ENCODE measurements at places on chromosomes 2 and 18. TPM values are rescaled to one million over a fixed set of nuclear protein-coding genes. Genes with fewer than 3 reads are reported as not detected.

The EVX2 gene
- 0.76 TPM for total RNA-seq

The ANXA4 gene
- 3.1 TPM for total RNA-seq

The ZBTB7C gene
- total RNA-seq: 10.6 TPM

- no peak for DNase-seq
Measured at GRCh38 chr2:27720004-27720551, 51.4 kb upstream of the MRPL33 start.

- DNase-seq: no peak
Measured at GRCh38 chr18:12904012-12904516, 20.0 kb upstream of the PTPN2 start.

DNA sequence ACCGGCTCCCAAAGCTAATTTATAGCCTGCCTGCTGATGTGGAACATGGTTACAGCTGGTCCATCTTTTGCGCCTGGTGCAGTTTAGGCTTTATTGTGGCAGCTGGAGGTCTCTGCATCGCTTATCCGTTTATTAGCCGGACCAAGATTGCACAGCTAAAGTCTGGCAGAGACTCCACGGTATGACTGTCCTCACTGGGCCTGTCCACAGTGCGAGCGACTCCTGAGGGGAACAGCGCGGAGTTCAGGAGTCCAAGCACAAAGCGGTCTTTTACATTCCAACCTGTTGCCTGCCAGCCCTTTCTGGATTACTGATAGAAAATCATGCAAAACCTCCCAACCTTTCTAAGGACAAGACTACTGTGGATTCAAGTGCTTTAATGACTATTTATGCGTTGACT, 51.4 kb downstream of the TMEM178A start:
- no peak for DNase-seq

- no peak for DNase-seq
Measured at GRCh38 chr2:220433131-220433530, 805.7 kb downstream of the SLC4A3 start.

DNA sequence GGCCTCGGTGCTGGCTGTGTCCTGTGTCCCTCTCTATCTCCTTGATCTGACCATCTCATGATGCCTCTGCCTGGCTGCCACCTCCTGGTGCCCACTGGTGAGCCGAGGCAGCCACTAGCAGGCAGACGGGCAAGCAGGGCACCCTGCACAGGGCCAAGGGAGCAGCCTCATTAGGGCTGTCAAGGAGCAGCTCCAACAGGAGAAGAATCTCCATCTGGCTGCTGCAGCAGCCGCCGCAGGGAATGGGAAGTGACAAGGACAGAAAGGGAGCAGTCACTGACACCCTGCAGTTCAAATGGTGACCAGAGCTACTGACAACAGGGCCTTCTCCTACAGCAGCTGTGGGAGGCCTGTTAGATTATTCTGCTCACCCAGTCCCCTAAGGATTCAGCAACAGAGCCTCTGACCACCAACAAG, 32.6 kb downstream of the ALPK2 start:
- DNase-seq: no peak

DNA sequence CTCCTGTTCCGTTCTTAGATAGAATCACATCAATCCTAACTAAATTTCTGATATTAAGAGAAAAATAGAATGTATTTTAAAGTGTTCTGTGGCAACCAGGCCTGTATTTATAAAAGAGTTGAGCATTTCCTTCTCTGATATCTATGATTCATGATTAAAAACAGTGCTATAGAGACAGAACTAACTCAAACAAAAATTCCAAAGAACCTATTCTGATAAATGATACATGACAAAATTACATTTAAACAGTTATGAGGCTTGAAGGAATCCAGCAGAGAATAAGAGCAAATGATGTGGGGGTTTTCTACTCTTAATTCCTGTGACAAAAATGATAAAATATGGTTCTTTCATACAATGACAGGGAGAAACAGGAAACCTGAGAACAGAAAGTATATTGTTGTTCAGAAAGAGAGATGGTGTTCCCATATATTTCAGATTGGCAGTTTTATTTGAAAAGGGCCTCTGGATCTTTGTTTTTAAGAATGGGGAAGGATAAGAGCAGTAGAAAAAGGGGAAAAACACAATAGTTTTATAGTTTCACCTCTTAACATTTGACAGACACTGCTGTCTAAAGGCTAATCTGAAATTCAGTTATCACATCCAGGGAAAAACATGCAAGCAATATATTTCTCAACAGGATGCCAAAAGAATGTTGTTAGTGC, 944.3 kb downstream of the LRP1B start:
- no peak for DNase-seq

DNA sequence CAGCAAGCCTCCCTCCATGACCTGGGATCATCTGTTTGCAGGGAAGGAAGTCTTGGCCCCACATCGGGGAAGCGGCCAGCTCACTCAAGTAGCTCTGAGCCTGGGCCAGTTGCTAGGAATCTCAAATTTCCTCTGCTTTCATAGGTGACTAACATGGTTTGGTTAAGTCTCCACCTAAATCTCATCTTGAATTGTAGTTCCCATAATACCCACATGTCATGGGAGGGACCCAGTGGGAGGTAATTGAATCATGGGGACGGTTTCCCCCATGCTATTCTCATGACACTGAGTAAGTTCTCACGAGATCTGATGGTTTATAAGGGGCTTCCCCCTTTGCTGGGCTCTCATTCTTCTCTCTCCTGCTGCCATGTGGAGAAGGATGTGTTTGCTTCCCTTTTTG, 75.2 kb downstream of the LBH start:
- DNase-seq: no peak

- DNase-seq: no peak
Measured at GRCh38 chr18:57804557-57804956, 1.4 kb upstream of the ATP8B1 start.

DNA sequence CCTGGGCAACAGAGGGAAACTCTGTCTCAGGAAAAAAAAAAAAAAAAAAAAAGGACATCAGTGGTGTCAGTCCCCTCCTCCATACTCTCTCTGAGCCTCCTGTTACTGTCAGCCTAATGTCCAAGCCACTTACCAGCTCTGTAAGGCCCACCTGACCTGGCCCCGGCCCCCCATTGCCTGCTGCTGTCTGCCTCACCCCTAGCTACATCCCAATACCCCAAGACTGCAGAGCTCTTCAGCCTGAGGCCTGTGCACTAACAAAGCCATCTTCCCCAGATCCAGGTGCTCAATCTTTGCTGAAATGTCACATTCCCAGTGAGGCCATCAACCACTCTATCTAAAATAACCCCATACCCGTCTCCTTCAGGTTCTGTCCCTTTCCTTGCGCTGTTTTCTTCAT, 5.7 kb downstream of the ARMC9 start:
- DNase-seq: no peak

DNA sequence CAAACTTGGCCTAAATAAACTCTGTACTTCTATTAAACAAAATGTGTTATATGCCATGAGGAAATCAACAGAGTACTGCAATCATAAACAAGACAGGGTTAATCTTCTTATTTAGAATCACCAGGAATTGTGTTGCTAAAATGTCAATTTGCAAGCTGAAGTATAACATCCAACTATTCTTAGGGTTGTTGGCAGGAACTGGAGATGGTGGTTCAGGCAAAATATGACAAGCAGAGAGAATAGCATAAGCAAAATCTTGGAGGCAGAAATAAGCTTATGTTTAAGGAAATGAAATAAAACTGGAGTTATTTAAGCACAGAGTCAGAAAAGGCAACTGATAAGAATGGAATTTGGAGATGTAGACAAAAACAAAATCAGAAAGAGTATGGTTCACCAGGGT, 463.8 kb upstream of the SLC8A1 start:
- no peak for DNase-seq

DNA sequence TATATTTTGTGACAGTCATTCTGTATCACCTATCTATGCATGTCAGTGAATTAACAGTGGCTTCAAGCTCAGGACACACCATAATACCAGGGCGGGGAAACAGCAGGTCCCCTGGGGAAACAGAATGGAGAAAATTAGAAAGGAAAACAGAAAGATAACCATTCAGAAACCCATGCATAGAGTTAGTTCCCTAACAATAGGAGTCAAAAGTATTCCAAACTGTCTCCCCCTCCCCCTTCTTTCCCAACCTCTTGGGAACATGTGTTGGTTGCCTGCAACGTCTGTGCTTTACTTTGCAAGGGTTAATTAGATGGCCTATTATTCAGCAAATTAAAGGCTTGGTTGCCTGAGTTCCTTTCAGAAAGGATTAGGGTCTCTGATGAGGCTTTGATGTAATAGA, 176.4 kb downstream of the MYO3B start:
- DNase-seq: no peak

Data from glutamatergic neuron (in vitro differentiated cells).